ENCODE measurements at places on chromosomes 5 and 9. TPM values are rescaled to one million over a fixed set of nuclear protein-coding genes. Genes with fewer than 3 reads are reported as not detected.

CD72 gene
- 13.1 TPM for total RNA-seq

IL3 gene
- total RNA-seq = 0.25 TPM

TRPM6 gene
- total RNA-seq = not detected

NAA35 gene
- total RNA-seq = 25.5 TPM

TLX3 gene
- total RNA-seq = not detected

CACNA1B gene
- total RNA-seq = not detected

TUSC1 gene
- 0.38 TPM for total RNA-seq

KIF20A gene
- 50.7 TPM for total RNA-seq

CXCL14 gene
- not detected for total RNA-seq

EPB41L4B gene
- total RNA-seq = 0.34 TPM

MOB3B gene
- 0.67 TPM for total RNA-seq

FREM1 gene
- total RNA-seq = not detected

PRRX2 gene
- 1.2 TPM for total RNA-seq

RMRP gene
- 13,164 TPM for total RNA-seq

CAMK4 gene
- total RNA-seq = 79.7 TPM

MAMDC2 gene
- total RNA-seq = not detected

MGAT4B gene
- total RNA-seq = 62.8 TPM

IL13 gene
- total RNA-seq = 4.8 TPM

CYLC2 gene
- not detected for total RNA-seq

NR2F1-AS1 gene
- not detected for total RNA-seq

UGCG gene
- 13.5 TPM for total RNA-seq

GFI1B gene
- not detected for total RNA-seq

DMRTA1 gene
- not detected for total RNA-seq

Data from activated CD8-positive, alpha-beta T cell treated with anti-CD3 and anti-CD28 coated beads for 36 hours (primary cell).